ENCODE measurements at places on chromosomes 16 and 17. TPM values are rescaled to one million over a fixed set of nuclear protein-coding genes. Genes with fewer than 3 reads are reported as not detected.
A peak's percentile ranks its signal among the peaks of the same experiment; 100 is the strongest.

- no peak for DNase-seq
Measured at GRCh38 chr17:38701504-38702165, 3.4 kb upstream of the MLLT6 start.

Gene KCNJ12
- 0.12 TPM for polyA plus RNA-seq

GRCh38 chr17:74024871-74025531 is 178.5 kb upstream of the RPL38 start:
- DNase-seq: no peak

Gene SHBG
- polyA plus RNA-seq: 0.35 TPM

Gene TMEM88
- 26.2 TPM for polyA plus RNA-seq

GRCh38 chr17:80071116-80071841 is 30.1 kb upstream of the GAA start:
- no peak for DNase-seq

DNA sequence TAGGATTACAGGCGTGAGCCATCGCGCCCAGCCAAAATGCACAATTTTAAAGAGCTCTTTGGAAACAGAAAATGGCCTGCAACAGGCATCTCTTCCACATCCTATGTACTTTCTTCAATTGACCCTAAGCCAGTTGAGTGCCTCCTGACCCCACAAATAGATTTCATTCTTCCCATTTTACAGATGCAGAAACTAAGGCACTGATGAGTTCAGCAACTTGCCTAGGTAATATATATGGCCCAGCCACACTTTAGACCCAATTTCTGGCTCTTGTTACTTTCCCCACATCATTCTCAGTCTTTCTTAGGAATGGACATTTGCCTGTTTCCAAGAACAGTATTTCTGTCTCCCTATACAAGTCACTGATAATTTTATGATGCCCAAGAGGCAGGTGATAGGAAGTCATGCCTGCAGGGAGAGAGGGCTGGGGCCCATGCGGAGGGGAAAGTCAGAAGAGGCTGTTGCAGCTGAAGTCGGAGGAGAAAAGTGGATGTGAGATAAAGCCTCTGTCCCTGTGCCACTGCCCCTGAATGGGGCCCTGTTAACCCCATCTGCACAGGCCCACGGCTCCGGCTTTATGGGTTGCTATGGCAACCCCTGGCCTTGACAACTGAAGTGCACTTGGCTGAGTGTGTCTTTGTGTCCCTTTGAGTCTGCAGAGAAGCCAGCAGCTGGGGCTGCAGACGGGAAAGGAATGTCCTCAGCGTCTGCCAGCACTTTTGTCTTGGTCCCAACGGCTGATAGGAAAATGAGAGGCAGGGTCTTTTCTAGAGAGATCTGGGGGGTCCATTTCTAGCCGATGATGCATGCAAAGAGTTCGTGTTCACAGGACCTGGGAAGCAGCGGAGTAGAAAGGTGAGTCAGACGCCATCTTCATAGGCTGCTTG is 45.9 kb downstream of the ABAT start:
- DNase-seq: no peak

GRCh38 chr16:74035816-74036215 is 260.8 kb upstream of the PSMD7 start:
- DNase-seq: no peak

- peak; percentile 42 for DNase-seq
Measured at GRCh38 chr16:89013692-89014402, 36.8 kb upstream of the CBFA2T3 start.

Gene CRISPLD2
- 9.3 TPM for polyA plus RNA-seq

Gene MYO18A
- 24.2 TPM for polyA plus RNA-seq

DNA sequence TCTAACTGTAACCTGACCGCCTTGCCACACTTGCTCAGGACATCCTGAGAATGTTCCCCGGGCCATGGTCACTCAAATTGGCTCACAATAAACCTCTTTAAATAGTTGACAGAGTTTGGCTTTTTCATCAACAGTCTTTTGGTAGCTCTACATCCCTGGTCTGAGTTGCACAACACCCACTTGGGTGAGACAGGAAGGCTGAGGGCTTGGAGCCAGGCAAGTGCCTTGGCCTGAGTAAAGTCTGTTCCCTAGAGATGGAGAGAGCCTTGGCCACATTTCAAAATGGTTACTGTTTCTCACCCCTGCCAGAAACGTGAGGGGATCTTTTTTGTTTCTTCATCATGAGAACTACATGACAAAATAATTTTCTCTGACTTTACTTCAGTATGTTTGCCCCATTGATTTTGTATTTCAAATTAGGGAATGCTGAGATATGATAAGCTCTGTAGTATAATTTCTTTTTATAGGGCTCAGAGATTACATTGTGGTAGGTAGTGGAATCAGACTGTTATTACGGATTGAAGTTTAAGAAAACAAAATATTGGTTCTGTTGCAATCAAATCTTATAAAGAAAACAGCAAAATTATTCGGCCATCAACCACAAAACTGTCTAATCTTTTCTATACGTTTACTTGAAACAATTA is 53.9 kb upstream of the NETO2 start:
- DNase-seq: no peak

GRCh38 chr17:36550491-36551417 is 6.0 kb downstream of the GGNBP2 start:
- no peak for DNase-seq

DNA sequence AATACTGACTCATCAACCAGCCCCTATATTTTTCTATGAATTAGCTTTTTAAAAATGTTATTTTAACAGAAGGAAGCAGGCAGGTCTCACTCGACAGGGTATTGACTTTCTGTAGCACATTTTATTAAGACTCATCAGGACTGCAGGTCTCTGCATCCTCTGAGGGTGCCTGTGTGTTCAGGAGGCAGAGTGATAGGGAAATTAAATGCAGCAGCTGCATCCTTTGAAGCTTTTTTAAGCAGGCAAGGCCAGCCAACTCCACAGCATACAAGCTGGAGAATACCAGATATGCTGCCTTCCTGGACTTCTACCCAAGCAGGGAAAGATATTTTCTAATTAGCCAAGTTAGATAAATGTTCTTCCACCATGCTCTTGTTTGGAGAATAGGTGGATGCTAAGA is 124.9 kb downstream of the WSCD1 start:
- peak; percentile 15 for DNase-seq

- peak; percentile 73 for DNase-seq
Measured at GRCh38 chr16:19696328-19696727, 21.7 kb downstream of the KNOP1 start.

- no peak for DNase-seq
Measured at GRCh38 chr17:35778641-35779196, 16.7 kb downstream of the MMP28 start.

Gene ANKFN1
- polyA plus RNA-seq: not detected

DNA sequence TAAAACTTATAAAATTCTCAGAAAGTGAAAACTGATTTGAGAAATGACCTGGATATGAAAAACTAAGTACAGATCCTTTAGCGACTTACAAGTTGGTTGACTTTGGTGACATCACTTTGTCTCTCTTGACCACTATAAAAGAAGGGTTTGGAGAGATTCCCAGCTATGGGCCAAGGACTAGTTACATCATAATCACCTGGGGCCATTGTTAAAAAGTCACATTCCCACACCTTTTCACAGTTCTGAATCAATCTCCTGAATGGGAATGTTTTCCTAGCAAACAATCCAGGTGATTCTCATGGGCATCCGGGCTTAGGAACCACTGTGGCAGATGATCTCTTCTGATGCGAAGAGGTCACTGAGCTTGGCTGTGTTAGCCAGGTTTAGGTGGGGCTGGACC is 620 bp upstream of the VWA3A start:
- no peak for DNase-seq

- no peak for DNase-seq
Measured at GRCh38 chr16:27918755-27919154, 144.8 kb downstream of the GSG1L start.

GRCh38 chr17:10316801-10317542 is 55.8 kb downstream of the MYH13 start:
- no peak for DNase-seq

DNA sequence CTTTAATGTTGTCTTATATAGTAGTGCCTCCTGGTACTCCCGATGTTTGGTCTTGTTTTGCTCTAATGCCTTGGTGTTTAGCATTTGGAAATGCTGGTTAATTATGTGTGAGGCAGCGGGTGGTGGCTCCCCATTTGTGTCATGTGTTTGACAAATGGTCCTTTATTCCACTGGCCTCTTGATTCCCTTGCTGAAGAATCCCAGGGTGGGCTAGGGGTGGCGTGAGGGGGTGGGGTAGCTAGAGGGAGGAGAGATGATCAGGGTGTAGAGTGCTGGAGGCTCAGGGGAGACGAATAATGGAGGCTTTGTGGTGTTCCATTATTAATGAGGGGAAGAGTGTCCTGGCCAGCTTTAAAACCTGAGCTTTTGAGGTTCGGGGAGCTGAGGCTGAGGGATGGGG is 5.4 kb downstream of the DYNLL2 start:
- no peak for DNase-seq

Gene CRK
- 11.7 TPM for polyA plus RNA-seq

- peak; percentile 11 for DNase-seq
Measured at GRCh38 chr17:77527409-77527808, 386.6 kb downstream of the SEC14L1 start.

Gene CYB5B
- 53.3 TPM for polyA plus RNA-seq

DNA sequence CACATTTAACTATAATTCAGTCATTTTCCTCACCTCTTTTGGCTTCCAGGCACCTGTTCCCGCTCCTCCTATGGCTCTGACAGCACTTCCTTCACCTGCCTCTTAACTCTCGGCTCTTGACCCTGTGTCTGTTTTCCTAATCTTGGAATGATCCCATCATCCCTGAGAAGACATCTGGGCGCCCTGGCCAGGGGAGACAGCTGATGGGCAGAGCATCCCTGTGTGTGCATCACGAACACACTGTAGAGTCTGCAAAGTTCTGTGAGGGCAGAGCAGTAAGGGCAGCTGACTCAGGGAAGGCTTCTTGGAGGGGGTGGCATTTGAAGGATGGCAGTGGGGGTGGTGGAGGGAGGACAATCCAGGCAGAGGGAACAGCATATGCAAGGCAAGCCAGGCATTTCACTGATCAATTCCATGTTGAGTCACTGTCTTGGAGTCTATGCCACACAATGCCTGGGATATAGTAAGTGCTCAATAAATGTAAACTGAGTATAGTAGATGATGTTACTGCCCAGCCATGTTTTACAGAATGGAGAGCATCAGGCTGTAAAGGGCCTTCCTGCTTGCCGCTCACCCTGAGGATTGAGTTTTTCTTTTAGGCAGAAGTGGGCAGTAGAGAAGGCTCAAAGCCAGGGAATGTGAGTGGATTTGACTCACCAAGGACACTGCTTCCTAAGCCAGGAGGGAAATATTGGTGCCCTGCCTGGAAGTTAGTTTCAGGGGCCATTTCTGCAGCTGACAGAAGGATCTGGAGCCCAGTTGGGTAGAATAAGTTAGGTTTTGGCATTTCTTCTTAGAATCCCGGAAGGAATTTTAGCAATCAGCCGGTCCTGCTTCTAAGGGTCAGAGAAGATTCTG is 5.8 kb upstream of the RAB11FIP4 start:
- DNase-seq: no peak

Gene ZNF423
- 0.96 TPM for polyA plus RNA-seq

Gene SLFN14
- 0.03 TPM for polyA plus RNA-seq

Gene KRT31
- not detected for polyA plus RNA-seq

DNA sequence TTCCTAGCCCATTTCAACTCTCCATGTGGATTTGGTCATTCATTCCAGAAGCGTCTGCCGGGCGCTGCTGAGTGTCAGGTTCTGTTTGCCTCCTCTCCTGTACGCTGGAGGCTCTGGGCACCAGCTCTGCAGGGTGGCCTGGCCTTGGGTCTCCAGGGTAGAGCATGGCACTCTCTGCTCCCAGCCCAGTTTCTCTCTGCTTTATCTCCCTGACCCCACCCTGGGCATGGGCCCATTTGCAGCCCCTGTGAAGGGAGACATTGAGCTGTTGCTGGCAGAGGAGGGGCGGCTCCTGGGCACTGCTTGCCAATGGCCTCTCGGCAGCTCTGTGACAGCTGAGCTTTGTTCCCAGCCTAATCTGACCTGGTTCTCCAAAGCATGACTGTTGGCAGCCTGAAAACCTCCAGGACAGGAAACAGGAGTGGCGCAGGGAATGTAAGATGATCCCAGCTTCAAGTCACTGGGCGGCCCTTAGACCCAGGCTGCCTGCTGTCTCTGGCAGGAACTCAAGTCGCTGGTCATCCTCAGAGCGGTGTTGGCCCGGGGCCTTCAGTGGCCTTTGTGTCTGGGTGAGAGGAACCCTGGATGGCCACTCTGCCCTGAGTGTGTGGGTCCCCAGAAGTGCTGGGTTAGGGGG is 146.8 kb downstream of the SEC14L1 start:
- no peak for DNase-seq

DNA sequence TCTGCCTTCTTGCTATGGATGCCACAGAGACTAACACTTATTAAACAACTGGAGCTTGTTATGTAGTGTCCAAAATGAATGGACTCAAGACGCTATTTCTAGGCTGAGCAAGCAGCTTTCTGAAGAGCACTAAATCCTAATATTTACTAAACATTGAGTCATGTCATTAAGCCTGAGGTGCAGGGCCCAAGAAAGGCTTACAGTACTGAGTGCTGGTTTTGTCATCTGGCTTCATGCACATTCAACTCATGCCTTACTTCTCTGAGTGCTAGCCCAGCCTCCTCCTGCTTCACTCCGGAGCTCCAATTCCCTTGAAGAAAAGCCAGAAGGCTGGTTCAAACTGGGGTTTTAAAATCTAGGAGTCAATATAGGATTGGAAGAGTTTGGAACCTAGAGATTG is 363.3 kb upstream of the CDH5 start:
- no peak for DNase-seq

DNA sequence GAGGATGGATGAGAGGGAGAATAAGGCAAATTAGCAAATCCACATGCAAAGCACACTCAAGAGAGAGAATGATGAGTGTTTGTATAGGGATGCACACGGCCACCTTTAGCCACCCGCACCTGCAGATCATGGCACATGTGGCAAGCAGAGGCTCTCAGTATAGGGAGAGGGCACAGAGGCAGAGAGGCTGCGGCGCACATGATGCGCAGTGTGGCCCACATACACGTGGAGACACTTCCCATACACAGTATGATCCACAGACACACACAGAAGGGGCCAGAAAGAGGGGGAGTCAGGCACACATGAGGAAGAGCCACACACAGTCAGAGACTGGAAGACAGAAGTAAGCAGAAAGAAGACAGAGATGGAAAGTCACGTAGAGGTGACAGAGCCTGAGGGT is 6.5 kb upstream of the CHD3 start:
- DNase-seq: no peak

- DNase-seq: no peak
Measured at GRCh38 chr17:37299257-37299980, 76.4 kb upstream of the C17orf78 start.

Gene RTN4RL1
- 0.67 TPM for polyA plus RNA-seq

DNA sequence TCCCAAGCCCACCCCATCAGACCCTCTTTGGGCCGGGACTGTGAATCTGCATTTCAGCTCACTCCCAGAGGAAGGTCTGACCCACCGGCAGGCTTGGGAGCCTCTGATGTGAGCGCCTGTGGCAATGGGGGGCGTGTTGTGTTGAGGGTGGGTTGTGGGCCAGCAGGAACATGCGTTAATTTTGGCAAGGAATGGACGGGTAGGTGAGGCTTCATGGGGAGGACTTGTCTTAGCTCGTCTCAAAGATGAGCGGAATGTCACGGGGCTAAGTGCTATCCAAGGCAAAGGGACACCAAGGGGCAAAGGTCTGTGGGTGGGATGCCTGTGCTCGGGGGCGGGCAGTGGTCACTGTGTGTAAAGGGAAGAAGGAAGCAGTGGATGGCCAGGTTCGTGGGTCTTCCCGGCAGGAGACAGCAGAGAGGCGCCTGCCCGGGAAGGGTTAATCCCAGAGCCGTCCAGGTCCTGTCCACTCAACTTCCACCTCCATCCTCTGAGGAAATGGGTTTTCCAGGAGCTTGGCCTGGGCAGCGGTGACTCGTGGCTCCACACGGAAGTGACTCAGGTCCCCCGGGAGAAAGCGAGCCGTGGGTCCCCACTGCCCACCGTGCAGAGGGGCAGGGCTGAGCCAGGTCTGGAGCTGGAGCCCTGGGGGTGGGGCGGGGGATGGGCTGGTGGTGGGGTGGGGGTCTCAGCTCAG is 17.4 kb downstream of the ADGRG1 start:
- DNase-seq: no peak

Measured in spleen (tissue), 13 donors.